Substantia nigra (tissue), 51 donors: ENCODE measurements at places on chromosomes 5 and 9.

DNA sequence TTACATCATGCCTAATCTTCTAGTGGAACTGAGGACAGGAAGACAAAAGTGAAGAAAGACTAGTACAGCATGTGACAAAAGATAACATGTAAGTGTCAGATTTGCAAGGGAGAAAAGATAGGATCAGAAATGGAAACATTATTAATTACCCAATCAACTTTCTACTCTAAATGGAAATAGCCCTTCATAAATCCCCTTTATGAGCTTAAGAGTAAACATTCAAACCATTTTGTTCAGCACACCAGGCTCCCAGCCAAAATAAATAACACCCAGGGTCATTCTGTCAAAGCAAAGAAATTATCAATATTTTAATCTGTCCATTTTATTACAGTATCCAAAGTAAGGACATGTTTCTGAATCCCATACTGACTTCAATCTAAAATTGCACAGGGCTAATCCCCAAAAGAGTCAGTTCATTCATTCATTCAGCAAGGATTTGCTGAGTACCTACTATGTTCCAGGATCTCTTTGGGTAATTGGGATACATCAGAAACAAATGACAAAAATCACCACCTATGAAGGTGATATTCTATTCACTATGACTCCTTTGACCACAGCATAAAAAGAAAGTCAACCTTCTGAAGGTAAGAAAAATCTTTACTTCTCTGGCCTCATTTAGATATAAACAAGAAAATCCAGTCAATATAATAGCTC is 5.3 kb downstream of the PRELID2 start:
- DNase-seq, result no peak

- DNase-seq, result no peak
These were observed 1141.1 kb upstream of the DMAC1 start for GRCh38 chr9:8940650-8941049.

DNA sequence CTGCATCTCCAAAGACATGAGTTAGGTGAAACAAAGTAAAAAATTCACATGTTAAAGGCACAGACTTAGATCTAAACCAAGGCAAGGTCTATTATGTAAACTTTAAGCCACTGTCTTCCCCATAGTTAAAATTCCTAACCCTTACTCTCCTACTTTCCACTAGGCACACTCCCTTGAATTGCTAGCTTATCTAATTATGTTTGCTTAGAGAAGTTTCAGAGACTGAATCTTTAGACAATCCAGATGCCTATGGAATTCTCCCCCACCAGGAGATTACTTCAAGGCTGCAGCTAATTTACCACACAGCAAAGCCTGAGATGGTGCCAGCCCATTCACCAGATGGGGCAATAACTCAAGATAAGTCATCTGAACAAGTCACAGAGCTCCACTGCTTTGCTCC is 803.1 kb upstream of the COX7C start:
- no peak for DNase-seq

DNA sequence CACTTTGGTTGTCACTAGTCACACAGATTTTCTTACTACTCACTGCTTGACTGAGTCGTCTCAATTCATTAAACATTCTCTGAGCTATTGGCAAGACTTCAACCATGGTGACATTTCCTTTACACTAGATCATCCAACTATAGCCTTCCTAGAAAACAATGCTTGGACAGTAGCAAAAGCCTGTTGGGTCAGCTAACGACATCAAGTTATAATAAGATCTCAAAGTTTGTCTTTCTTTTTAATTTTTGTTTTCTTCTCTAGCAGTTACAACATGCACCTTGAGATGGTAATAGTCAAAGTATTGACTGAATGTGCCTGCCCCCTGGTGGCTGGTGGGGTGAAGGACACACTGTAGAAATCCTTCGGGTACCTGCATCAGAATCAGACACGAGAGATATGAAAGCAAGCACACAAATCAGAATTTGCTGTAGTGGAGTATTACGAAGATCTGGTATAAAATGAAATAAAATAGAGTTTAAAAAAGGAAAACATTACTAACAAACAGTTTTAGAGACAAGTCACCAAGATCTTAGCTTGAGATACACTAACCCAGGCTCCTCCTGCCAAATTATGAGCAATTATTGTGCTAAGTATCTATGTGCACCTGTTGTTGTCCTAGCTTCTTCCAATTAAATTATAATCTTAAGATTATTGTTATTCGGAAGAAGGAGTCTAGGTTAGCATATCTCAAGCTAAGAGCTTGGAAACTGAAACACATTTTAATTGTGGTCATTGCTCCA is 81.2 kb downstream of the ARL15 start:
- DNase-seq, result no peak

GRCh38 chr9:79526149-79526672 is 45.6 kb upstream of the TLE4 start:
- no peak for DNase-seq

DNA sequence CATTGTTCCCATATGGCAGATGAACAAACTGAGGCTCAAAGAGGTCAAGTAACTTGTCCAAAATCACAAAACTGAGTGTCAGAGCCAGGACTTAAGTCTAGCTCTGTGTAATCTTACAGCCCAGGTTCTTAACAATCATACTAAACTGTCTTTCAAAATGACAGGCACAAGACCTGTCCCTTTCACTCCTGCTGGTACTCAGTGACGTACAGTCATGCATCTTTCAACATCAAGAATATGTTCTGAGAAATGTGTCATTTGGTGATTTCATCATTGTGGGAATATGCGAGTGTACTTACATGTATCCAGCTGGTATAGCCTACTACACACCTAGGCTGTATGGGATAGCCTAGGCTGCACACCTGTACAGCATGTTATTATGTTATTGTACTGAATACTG is 646.8 kb upstream of the WWC1 start:
- DNase-seq, result no peak

- DNase-seq, result no peak
These were observed 42.6 kb downstream of the RGS3 start for GRCh38 chr9:113506090-113506589.

GRCh38 chr5:51731421-51732029 is 348.3 kb downstream of the ISL1 start:
- DNase-seq, result no peak

DNA sequence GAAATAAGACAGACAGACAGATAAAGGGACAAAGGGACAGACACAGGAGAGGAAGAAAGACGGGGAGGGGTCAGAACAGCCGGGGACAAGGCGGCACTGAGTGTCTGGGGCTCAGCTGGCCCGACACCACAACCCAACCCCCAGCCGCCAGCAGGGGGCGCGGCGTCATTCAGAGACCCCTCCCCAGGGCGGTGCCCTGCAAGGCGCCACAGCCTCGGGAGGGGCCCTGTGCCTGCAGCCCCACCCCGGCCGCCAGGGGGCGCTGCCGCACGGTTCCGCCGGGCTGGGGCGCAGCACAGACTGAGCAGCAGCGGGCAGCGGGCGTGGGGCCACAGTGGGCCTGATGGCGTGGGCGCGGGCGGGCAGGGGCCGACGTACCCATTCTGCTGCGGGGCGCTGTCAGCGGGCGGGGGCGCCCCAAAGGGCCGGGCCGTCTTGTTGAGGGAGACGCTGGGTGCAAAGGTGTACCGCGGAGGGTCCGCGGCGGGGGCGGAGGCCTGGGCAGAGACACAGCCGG is 5.9 kb downstream of the PDLIM7 start:
- DNase-seq, result no peak

- no peak for DNase-seq
These were observed 250.6 kb downstream of the ARRDC3 start for GRCh38 chr5:91132550-91132949.

- no peak for DNase-seq
These were observed 452.7 kb upstream of the CDH9 start for GRCh38 chr5:27491047-27491446.

DNA sequence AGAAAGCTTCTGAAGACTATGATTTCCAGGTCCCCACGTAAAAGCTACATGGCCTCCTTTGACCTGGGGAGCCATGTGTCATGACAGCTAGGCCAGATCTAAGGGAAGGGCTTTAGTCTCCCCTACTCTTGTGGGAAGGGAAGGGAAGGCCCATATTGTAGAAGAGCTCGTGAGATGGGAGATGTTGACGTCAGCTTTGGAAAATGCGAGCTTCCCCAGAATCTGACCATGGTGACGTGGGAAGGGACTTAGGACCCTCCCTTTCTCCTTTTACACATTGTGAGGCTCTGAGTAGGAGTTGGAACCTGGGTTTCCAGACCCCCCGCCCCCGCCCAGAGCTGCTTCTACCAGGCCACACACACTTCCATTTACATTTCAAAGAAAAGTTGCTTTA is 165.5 kb downstream of the SYK start:
- no peak for DNase-seq

DNA sequence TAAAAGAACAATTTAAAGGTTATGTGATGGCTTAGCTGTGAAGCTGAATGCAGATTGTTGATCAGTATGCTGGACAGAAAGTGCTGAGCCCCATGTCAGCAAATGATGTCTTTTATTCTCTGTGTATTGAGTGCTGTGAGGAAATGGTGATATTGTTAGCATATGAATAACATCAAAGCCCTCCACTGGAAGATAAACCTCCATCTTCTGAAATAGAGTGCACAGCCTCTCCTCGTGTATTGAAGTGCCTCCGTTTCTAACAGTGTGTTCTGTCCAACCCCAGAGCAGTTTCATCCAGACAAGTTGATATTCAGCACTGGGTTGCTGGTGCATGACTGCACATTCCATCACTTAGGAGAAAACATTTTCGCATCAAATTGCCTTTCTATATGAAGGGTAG is 242.9 kb downstream of the CSNK1G3 start:
- DNase-seq, result no peak

- no peak for DNase-seq
These were observed 22.2 kb downstream of the TTLL11 start for GRCh38 chr9:122070728-122071515.

DNA sequence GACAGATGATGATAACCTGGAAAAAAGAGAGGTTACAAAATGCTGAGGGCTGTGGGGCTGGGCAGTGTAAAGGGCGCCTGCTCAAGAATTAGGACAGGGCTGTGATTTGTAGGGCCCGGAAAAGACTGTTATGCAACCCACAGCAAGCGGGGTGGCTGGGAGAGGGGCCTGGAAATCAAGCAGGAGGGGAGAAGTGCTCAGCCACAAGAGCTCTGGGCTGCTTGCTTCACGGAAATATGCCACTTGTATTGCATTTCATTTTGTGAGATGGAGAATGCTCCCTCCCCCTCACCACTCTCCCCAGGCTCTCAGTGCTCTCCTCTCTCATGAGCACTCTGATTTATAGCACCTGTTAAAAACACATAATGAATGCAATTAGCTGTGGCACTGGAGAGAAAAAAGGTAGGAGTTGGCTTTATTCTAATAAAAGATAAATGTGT is 8.4 kb upstream of the HAND1 start:
- no peak for DNase-seq

- DNase-seq, result no peak
These were observed 7.2 kb downstream of the PLK2 start for GRCh38 chr5:58452566-58453258.

- peak; percentile 96 for DNase-seq
These were observed 28.9 kb upstream of the LPCAT1 start for GRCh38 chr5:1552521-1553255.

GRCh38 chr5:91126888-91127287 is 256.2 kb downstream of the ARRDC3 start:
- no peak for DNase-seq

GRCh38 chr9:68493541-68493940 is 47.1 kb downstream of the TMEM252 start:
- no peak for DNase-seq

- DNase-seq, result no peak
These were observed 60.8 kb upstream of the KLF9 start for GRCh38 chr9:70475211-70475610.

DNA sequence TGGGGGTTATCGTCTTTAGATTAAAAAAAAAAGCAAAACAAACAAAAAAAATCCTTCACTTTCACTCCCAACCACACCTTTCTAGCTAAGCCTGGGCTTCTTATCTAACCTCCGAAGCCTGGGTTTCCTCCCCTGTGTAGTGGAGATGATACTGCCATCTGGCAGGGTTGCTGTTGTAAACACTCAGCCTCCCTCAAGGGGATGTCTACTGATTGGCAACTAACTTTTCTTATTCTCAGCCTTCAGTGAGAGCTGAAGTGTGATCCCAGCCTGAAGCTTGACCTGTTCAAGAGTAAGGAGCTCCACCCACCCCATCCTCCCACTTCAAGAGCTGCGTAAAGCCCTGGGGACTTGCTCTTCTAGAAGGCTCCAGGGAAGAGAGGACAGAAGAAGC is 21.5 kb upstream of the WWC1 start:
- no peak for DNase-seq

DNA sequence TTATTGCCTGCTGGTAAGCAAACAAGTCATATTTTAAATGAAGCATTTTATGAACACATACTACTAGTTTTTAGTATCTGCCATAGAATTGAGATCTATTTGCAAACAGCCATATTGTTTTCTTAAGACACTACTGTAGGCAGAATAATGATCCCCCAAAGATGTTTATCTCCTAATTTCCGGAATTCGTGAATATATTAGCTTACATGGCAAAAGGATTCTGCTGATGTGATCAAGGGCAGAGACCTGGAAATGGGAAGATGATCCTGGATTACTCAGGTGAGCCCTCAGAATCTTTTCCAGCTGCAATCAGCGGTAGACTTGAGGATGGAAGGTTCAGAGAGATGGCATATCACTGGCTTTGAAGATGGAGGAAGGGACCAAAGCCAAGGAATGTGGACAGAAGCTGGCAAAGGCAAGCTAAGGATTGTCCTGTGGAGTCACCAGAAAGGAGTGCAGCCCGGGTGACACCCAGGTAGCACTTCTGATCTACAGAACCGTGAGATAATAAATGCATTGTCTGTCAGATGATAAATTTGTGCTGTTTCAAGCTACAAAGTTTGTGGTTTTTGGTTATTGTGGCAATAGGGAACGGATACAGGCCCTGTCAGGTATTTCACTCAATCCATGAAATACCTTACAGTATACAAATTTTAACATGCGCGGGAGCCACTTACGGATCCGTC is 1.0 kb upstream of the ERCC6L2 start:
- DNase-seq, result no peak

GRCh38 chr5:159444441-159445082 is 114.3 kb upstream of the IL12B start:
- no peak for DNase-seq

DNA sequence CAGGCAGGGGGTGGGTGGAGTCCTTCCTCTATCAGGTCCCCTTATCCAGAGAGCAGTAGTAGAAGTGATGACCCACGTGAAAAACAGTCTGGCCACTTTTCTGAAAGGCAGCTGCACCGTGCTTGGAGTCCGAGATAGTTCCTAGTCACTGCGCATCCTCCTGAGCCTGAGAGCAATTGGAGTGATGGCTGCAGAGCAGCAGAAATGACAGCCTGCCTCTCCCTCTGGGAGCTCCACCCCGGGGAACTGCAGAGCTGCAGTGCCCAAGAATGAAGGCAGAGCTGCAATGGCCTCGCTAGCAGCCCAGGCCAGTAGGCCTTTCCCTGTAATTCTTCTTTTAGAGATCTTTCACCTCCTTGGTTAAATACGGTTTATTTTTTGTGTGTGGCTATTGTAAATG is 82.6 kb downstream of the CETN3 start:
- no peak for DNase-seq

DNA sequence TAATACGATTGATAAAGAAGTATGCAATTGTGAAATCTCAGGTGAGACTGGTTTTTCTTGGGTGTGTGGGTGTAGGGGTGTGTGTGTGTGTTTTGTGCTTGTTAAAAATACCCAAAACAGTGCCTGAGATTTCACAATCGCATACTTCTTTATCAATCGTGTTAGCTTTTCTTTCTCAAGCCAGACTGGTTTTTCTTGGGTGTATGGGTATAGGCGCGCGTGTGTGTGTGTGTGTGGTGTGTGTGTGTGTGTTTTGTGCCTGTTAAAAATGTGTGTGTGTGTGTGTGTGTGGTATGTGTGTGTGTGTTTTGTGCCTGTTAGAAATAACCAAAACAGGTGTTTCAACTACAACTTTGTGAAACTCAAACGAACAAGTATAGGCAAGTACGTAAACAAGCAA is 53.7 kb downstream of the CERT1 start:
- no peak for DNase-seq
